ENCODE measurements at places on chromosomes 5 and 9.

DNA sequence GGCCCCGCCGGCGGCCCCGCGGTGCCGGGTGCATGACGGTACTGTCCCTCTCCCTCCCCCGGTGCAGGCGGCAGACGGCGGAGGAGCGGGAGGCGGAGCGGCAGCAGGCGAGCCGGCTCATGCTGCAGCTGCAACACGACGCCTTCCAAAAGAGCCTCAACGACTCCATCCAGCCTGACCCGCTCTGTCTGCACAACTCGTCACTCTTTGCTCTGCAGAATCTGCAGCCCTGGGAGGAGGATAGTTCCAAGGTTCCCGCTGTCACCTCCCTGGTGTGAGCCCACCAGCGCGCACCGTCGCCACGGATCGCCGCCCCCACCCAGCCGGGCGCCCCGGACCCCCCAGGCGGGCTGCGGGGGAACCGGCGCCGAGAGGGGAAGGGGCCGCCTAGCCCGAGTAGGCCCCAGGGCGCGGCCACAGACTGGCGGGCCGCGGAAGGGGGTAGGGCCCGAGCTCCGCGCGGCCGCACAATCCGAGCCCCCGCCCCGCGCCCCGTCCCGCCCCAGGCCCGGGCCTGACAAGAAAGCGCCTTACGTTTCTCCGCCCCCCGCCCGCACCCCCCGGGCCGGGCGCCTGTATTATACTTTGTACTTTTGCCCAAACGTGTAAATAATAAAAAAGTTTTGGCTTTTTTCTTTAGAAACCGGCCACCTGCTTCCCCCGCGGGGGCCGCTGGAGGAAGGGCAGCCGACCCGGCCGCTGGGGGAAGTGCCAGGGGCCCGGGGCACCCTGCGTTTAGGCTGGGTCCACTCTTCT is 2.5 kb downstream of the TLX3 start:
- peaks cover 20% of the 10 kb centered on the region for H3K4me1 ChIP-seq
- peak overlapping the region; percentile 43 for H3K4me3 ChIP-seq
- H3K27ac ChIP-seq: no peak overlapping the region
- H3K36me3 ChIP-seq: no peaks in the 10 kb centered on the region
- H3K27me3 ChIP-seq: peaks cover 91% of the 10 kb centered on the region
- DNase-seq: no peak

- peaks cover 6% of the 10 kb centered on the region for H3K4me1 ChIP-seq
- no peaks in the 10 kb centered on the region for H3K36me3 ChIP-seq
- no peak overlapping the region for H3K4me3 ChIP-seq
- H3K27me3 ChIP-seq: no peaks in the 10 kb centered on the region
- H3K27ac ChIP-seq: no peak overlapping the region
These were observed 988.3 kb downstream of the DTWD2 start for GRCh38 chr5:117999939-118000549.

DNA sequence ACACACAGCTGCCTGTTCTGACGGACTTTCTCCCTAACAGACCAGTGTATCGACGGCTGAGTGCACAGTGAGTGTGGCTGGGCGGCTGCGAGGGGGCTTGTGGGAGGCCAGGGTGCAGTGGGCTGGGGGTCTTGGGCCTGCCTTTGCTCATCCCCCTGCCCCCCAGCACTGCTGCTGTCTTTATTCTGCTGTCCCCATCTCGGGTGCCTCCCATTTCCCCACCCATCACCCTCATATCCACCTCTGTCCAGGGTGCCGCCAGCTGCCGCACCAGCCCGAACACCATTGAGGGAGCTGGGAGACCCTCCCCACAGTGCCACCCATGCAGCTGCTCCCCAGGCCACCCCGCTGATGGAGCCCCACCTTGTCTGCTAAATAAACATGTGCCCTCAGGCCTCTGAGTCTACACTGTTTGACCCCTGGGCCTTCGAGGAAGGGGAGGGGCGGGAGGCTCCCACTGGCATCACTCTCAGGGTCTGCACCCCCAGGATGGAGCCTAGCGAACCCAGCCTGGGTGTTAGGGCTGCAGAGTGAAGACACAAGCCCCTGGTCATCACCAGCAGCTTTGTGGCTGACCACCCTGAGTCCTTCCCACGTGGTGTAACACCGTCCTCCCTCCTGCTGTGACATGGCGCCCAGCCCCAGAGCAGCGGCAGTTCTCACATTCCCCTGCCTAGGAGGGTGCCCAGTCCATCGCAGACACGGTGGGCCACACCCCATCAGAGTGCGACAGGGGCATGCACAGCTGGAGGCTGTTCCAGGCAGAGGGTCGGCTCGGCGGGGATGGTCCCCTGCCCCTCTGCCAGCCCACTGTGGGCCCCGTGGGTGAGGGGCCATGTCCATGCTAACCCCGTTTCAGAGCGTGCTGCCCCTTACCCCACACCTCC is 4.0 kb downstream of the LCN2 start:
- peaks cover 19% of the 10 kb centered on the region for H3K4me1 ChIP-seq
- H3K36me3 ChIP-seq: no peaks in the 10 kb centered on the region
- H3K4me3 ChIP-seq: no peak overlapping the region
- H3K27ac ChIP-seq: no peak overlapping the region
- DNase-seq: no peak

DNA sequence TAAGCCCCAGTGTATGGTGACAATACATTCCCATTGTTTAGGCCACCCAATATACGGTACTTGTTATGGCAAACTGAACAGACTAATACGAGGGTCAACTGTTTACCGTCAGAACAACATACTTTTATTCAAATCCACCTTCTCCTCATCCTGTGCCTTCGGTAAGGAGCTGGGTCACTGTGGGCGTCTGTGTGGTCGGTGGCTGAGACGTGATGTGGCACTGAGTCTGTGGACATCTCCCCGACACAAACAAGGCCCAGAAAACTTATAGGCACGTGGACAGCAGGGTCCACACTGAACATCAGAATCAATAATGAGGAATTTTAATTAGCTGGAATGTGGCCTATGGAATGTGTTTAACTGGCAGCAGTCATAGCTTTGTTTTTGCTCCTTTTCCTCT is 154.3 kb upstream of the IRX2 start:
- H3K4me1 ChIP-seq: peaks cover 14% of the 10 kb centered on the region
- H3K4me3 ChIP-seq: no peak overlapping the region
- no peak overlapping the region for H3K27ac ChIP-seq
- H3K27me3 ChIP-seq: peaks cover 1% of the 10 kb centered on the region
- DNase-seq: no peak

- H3K27ac ChIP-seq: peak overlapping the region; percentile 52
- no peak overlapping the region for H3K4me3 ChIP-seq
- H3K4me1 ChIP-seq: peaks cover 43% of the 10 kb centered on the region
- H3K36me3 ChIP-seq: no peaks in the 10 kb centered on the region
These were observed 18.7 kb upstream of the B4GALT1 start for GRCh38 chr9:33185858-33186257.

DNA sequence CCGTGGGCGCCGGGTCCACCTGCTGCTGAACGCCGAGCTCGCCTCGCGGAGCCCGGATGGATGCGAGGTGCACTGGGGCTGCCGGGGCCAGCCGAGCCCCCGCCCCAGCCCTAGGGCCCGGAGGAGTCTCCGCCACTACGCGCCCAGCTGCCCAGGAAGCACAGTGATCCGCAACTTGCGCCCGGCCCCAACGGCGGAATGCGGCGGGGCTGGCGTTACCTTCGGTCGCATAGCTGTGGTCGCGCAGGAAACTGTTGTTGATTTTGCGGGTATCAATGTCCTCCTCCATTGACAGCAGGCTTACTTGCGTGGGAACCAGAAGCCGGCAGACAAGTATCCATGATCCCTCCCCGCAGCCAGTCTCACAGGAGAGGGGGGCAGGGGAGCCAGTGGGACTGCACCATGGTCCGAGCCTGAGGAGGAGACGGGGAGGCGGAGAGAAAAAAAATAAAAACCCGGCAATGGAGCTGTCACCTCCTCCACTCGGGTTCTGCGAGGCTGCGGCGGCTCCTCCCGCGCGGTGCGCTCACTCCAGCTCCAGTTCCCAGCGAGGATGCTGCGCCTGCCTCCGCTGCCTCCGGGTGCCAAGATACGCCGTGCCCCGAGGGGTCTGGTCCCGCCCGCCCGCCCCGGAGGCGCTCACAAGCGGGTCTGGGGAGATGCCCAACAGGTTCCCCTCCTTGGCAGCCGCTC is 628 bp downstream of the PPP2R2B start:
- H3K4me1 ChIP-seq: peaks cover 33% of the 10 kb centered on the region
- H3K36me3 ChIP-seq: no peaks in the 10 kb centered on the region
- DNase-seq: peak; percentile 70
- peak overlapping the region; percentile 87 for H3K27ac ChIP-seq
- peak overlapping the region; percentile 92 for H3K4me3 ChIP-seq
- H3K27me3 ChIP-seq: peaks cover 48% of the 10 kb centered on the region

GRCh38 chr5:143860211-143860610 is 48.2 kb downstream of the HMHB1 start:
- H3K4me3 ChIP-seq: no peak overlapping the region
- peaks cover 1% of the 10 kb centered on the region for H3K36me3 ChIP-seq
- DNase-seq: no peak
- H3K27me3 ChIP-seq: no peaks in the 10 kb centered on the region

DNA sequence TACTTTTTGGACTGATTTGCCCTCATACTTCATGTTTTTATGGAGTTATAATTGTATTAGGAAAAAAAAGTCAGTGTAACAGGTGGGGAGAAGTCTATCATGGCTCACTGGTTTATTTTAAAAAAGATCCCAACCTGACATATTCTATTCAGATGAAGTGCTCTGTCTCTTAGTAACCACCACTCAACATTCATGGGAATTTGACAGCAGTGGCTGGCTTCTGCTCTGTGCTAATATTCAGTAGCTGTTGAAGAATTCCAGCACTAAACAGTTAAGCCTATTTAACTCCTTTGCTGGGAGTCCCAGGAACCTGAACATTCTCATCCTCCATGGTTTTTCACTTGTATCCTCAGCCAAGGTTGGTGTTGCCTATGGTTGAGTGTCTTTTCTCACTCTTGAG is 23.1 kb downstream of the CMYA5 start:
- DNase-seq: no peak
- H3K4me1 ChIP-seq: no peaks in the 10 kb centered on the region
- H3K4me3 ChIP-seq: no peak overlapping the region
- H3K36me3 ChIP-seq: no peaks in the 10 kb centered on the region
- H3K27ac ChIP-seq: no peak overlapping the region
- H3K27me3 ChIP-seq: no peaks in the 10 kb centered on the region

- peaks cover 7% of the 10 kb centered on the region for H3K4me1 ChIP-seq
- no peak for DNase-seq
- peak overlapping the region; percentile 39 for H3K4me3 ChIP-seq
- no peaks in the 10 kb centered on the region for H3K36me3 ChIP-seq
- H3K27ac ChIP-seq: no peak overlapping the region
These were observed 599.3 kb upstream of the SGCD start for GRCh38 chr5:155727512-155728145.

All from mesothelial cell of epicardium (in vitro differentiated cells).